Natural killer cell treated with Interleukin-12 subunit alpha and Interleukin-12 subunit beta and Interleukin-15 and Interleukin-18, amount 100 ng/mL, for 72 hours (primary cell): ENCODE measurements at places on chromosomes 16 and 17. TPM values are rescaled to one million over a fixed set of nuclear protein-coding genes. Genes with fewer than 3 reads are reported as not detected.

The NHERF1 gene
- 159 TPM for total RNA-seq

The KRTAP9-4 gene
- not detected for total RNA-seq

The FZD2 gene
- 0.20 TPM for total RNA-seq

The USP6 gene
- total RNA-seq, result 0.06 TPM

The STX1B gene
- total RNA-seq, result 0.05 TPM

The STH gene
- total RNA-seq, result not detected

The SPECC1 gene
- total RNA-seq, result 28.1 TPM

The OTOP3 gene
- total RNA-seq, result not detected

The ZNF750 gene
- total RNA-seq, result not detected

The ELMO3 gene
- 3.6 TPM for total RNA-seq

The HAS3 gene
- 0.36 TPM for total RNA-seq

The TLE7 gene
- total RNA-seq, result not detected

The C16orf86 gene
- total RNA-seq, result 1.6 TPM

The KRT33A gene
- not detected for total RNA-seq

The PHKB gene
- 46.7 TPM for total RNA-seq

The COQ7 gene
- total RNA-seq, result 11.2 TPM

The TMEM238L gene
- total RNA-seq, result not detected

The TPPP3 gene
- total RNA-seq, result 0.31 TPM

The BRIP1 gene
- 10.8 TPM for total RNA-seq

The KCNJ18 gene
- total RNA-seq, result not detected

The IGF2BP1 gene
- not detected for total RNA-seq

The FLYWCH1 gene
- 85.7 TPM for total RNA-seq

The CD300E gene
- total RNA-seq, result not detected

The LUC7L gene
- 54.2 TPM for total RNA-seq

The SLC6A2 gene
- not detected for total RNA-seq

The HSD17B1 gene
- total RNA-seq, result 0.71 TPM

The NPTX1 gene
- 0.92 TPM for total RNA-seq

The NPIPB6 gene
- not detected for total RNA-seq

The SLC16A6 gene
- total RNA-seq, result 5.8 TPM

The TSPOAP1 gene
- 54.0 TPM for total RNA-seq

The NDUFAB1 gene
- 102 TPM for total RNA-seq

The DPEP1 gene
- total RNA-seq, result not detected

The FOXF1 gene
- total RNA-seq, result not detected

The KRT36 gene
- total RNA-seq, result not detected

The NPIPA3 gene
- not detected for total RNA-seq

The PPP1R1B gene
- total RNA-seq, result not detected

The UBE2I gene
- total RNA-seq, result 246 TPM

The MYH13 gene
- total RNA-seq, result not detected

The TERB1 gene
- total RNA-seq, result 0.38 TPM

The TBC1D3I gene
- 2.1 TPM for total RNA-seq

The CRISPLD2 gene
- 0.43 TPM for total RNA-seq

The ACSM3 gene
- 7.2 TPM for total RNA-seq

The OR2C1 gene
- total RNA-seq, result not detected

The CCL17 gene
- 5.6 TPM for total RNA-seq

The AXIN2 gene
- 0.95 TPM for total RNA-seq
